ENCODE measurements at places on chromosomes 5 and 9.
A peak's percentile ranks its signal among the peaks of the same experiment; 100 is the strongest.

GRCh38 chr5:154332451-154332850 lies 113.3 kb upstream of the SAP30L start:
- DNase-seq: no peak

DNA sequence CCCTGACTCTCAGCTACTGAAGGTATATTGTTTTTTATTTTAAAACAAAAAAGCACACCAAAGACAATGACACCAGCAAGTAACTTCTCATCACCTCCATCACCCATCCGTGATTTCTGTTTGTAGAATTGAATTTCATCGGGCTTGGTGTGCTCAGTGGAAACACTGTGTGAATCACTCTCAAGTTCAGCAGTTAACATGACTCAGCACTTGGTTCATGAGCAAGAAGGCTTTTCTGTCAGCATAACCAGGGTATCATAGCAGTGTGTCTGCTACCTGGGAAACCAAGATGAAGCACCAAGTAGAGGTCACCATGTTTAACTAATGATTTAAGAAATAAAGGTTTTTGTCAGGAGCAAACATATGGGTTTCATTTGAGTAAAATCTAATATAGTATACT lies 123.7 kb downstream of the INSYN2B start:
- no peak for DNase-seq

DNA sequence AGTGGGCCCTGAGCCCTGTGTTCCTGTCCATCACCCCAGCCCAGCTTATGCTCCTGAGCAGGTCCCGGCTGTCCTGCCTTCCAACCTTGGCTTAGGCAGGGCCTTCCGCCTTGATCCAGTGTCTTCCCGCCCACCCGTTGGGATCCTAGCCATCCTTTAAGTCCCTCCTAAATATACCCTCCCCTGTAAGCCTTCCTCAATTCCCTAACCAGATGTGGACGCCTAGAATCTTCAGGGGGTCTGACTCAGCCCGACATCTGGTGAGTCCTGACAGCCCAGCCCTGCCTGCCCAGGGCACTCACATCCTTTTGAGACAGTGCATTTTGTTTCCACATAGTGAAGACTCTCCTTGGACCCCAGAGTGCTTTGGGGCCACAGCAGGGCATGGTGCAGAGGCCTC lies 23.7 kb downstream of the SLC6A7 start:
- DNase-seq: no peak

GRCh38 chr9:120919843-120920805 lies 6.5 kb downstream of the TRAF1 start:
- peak; percentile 22 for DNase-seq

DNA sequence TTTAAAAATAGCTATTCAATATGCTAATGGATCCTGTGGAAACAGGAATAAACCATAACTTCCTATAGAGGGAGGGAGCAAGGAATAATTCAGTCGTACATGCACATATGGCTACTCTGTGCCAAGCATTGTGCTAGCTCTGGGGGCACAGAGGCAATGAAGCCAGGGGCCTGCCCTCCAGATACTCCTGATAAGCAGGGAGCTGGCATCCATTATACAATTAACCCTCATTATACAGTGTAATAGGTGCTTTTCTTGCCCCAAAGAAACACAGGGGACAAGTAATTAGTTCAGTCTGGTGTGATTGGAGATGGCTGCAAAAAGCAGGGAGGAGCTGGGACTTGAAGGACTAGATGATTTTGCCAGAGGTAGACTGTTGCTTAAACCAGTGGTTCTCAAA lies 200.4 kb downstream of the SREK1 start:
- no peak for DNase-seq

DNA sequence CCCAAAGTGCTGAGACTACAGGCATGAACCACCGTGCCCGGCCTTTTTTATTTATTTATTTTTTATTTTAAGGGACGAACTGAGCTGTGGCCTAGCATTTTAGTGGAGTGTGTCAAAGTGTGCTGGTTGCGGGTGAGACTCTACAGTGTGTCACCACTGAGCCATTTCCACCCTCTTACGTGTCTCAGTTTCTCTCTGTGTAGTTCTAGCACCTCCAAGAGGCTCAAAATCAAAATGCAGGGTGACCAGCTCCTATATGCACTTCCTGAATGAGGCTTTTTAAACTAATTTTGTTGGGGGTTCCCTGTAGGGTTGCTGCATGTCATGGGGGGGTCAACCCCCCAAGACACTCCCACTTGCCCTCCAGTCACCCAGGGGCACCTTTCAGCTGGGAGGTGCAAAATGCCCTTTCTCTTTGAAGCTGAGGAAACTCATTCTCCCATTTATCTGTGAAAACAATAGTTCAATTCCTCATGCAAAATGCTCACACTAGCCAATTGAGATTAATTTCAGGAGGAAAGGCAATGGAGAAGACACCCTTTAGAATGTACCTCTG lies 69.3 kb downstream of the COL15A1 start:
- DNase-seq: no peak

GRCh38 chr9:14347406-14348122 lies 33.6 kb upstream of the NFIB start:
- no peak for DNase-seq

DNA sequence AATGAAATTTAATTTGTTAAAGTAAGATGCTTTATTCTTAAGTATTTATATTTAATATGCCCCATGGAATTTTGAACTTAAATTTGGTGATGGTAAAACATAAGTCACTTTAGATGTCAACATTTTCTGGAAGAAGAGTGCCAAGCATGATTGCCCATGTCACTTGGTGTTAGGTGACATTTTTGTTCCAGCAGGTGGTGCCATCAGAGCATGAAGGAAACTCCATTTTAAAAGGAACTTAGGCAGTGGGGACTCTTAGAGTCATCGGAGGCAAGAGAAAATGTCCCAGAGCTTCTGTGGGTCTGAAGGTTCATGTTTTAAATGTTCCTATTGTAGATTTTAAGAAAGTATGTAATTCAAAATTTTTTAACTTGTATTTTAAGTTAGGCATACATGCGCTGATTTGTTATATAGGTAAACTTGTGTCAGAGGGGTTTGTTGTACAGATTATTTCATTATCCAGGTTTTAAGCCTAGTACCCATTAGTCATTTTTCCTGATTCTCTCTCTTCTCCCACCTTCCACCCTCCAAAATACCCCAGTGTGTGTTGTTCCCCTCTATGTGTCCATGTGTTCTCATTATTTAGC lies 789.3 kb downstream of the SEMA5A start:
- DNase-seq: no peak

DNA sequence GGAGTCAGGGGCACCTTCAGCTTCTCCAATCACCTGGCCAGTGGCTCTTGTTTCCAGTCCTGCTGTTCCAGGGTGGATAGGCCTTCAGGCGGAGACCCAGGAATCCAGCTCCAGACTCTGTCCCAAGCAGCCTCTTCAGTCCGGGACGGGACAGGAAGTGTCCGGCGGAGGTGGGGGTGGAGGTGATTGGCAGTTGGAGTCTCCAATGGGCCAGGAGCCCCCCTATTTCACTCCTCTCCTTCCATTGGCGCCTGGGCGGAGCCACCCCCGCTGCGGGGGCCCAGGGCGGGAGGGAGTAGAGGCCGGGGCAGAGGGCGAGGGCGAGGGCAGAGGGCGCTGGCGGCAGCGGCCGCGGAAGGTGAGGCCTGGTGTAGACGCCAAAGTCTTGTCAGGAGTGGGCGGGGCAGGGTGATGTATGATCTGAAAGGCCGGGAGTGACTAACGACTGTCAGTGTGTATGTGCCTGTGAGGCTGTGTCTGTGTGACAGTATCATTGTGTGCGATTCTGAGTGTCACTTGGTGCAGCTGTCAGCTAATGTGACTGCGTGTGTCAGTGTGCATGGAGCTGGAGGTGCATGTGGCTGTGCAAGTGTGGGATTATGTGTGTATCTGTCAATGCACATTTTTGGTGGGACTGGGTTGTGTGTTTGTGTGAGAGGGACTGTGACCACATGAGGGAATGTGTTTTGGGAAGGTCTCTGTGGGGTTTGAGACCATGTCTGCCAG lies at the start of gene IL11RA:
IL11RA (plus strand) TSS at position 310 of the 726 bp plus-strand sequence. CDS start 3,033 bp downstream, outside the sequence.
- DNase-seq: peak; percentile 53

DNA sequence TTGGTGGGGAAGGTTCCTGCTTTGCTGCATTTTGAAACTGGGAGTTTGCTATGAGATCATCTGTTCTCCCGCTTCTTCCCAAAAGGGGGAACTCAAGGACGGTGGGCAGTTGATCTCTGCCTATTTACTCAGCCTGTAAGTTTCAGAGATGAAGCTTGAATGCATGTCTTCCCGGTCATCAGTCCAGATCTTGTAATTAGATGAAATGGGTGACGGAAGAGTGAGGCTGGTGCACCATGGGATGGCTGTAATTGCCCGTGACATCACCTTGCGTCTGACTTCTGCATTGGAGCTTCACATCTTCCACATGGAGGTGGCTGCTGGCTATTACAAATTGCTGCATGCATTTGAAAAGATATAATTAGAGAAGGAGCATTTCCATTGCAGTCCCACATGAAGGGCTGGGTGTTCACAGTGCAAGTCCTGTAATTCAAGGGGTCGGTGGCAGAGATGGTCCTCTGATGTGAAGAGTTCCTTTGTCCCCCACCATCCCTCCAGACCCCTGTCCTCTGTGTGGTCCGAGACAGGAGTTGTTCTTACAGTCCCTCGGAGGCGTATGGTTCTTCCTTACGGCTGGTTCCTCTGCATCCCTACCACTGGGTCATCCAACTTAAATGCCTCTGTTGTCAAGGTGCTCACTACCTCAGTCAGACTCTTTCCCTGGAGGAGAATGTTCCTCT lies 72.9 kb downstream of the ZNF618 start:
- DNase-seq: no peak

- no peak for DNase-seq
Measured at GRCh38 chr5:119319401-119319800, 36.4 kb upstream of the TNFAIP8 start.

DNA sequence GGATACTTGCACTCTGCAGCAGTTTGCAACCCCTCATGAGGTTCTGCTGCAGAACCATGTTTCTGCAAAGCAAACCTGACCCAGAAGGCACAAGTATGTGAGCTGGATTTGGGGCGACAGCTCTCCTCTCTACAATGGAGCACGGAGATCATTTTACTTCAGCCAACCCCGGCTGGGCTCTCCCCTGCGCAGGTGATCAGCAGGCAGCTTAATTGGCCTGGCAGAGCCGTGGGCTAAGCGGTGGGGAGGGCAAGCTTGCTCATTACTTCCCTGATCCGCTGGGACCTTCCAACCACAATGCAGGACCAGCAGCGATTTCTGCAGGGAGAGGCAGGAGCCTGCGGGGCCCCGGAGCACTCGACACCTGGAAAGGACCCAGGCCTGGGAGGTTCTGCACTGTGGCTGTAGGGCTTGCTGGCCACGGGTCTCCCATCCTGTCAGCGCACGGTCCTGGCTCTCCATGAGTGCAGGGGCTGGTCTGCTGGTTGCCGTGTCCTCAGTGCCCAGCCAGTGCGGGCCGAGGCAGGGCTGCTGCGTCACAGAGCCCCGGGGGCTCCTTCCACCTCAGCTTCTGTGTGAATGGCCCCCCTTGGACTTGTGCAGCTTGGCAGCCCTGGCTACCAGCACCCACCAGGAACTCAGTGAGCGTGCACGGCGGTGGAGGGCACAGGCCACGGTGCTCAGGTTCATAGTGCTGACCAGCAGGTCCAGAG lies 51.8 kb upstream of the RAPGEF1 start:
- DNase-seq: no peak

DNA sequence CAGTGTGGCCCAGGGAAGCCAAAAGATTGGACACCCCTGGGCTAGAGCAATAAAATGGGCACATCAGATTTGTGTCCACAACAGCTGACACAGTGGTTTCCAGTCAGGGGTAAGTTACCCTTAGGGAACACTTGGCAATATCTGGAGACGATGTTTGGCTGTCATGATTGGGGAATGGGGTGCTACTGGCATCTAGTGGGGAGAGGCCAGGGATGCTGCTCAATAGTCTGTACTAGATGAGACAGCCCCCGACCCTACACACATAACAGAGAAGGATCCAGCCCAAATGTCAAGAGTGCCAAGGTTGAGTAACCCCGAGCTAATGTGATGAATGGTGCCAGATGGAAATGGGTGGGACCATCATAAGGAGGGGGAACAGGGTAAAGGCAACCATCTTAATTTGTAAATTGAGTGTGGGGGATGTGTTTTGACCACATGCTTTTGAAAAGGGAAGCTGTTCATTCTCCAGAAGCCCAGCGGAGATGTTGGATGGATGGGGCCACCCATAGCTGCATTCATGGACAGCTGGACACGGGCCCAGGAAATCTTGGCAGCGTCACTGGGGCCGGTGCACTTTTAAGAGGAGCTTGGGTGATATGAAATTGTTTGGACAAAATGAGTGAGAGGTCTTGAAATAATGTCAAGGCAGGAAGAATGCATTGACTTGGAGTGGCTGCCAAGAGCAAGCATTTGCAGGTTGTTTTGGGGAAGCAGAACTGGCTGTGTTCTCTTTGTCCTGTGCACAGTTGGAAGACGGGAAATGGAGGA lies 33.4 kb downstream of the SYK start:
- DNase-seq: no peak

GRCh38 chr5:7845557-7845956 lies 5.4 kb downstream of the CFAP90 start:
- DNase-seq: no peak

GRCh38 chr9:68896486-68896885 lies 117.4 kb downstream of the PRKACG start:
- DNase-seq: no peak

DNA sequence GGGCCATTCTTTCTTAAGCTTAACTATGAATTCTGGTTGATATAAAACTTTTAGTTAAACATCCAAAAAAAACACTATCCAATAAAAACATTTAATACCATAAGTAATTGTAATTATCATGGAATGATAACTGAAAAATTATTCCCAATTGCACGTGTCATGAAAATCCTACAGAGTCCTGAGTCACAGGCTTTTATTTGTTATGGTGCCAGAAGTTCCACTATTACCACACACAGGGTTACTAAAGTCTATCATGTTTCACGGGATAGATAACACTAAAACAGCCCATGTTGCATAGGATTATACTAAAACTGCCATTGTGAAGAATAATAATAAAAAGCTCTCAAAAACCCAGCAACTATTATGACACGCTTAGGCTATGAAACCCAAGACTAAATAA lies 1381.8 kb downstream of the EFNA5 start:
- DNase-seq: no peak

Measured in activated CD8-positive, alpha-beta memory T cell treated with anti-CD3 and anti-CD28 coated beads, Interleukin-2, amount 50 U/mL, for 4 hours (primary cell).